ENCODE measurements at places on chromosomes 13 and 19.

GRCh38 chr13:43405457-43405856 lies 381.3 kb downstream of the ENOX1 start:
- no peak for DNase-seq

DNA sequence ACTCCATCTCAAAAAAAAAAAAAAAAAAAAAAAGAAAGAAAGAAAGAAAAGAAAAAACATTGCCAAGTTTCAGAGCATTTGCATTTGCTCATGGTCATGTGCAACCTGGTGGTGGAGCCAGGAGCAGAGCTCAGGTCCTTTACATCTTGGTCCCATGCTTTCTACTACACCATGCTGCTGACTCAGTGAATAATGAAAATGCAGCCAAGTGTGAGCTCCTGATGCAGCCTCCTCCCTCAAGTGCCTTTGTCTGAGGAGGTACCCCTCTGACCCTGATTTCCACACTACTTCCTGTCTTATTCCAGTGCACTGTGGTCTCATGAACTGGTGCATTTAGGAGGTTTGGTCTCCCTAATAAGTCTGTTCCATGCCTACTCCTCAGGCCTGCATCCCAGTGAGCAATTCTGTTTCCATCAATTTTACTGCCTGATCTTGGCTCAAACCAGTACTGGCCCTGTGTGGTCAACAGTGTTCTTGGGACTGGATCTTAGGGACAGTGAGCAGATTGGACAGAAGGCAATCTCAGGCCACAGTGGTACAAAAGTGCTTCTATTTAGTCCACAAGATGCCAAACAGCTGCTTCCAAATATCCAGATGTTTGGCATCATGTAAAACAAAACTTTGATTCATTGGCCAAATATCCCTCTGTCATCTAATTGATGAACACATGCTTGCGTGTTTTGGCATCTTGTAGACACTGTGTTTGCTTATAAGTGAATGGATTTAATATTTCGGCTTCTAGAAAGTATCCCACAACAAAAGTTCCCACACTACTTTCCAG lies 28.8 kb upstream of the LRCH1 start:
- no peak for DNase-seq

GRCh38 chr13:23146811-23147625 lies 33.8 kb upstream of the SGCG start:
- DNase-seq = no peak

DNA sequence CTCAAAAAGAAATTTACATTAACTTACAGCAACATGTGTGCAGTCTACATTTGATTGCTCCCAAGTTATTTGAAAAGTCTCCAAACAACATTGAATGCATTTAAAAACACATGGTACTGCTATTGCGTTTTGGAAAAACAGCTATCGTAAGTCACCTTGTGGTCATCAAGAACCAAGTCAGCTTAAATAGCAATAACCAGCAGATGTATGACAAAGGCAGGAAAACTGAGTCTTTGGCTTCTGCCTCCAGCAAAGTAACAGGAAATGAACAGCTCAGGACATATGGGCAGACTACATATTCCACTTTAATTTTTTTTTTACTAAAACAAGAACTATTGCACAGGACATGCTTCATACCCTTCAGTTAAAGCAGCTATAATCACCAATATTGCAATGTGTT lies 580.6 kb upstream of the SPRY2 start:
- DNase-seq = no peak

- no peak for DNase-seq
Observed at GRCh38 chr19:41928221-41928683, at the start of gene ERFL. Gene ERFL (minus strand): TSS chr19:41928449. CDS start chr19:41912919, 15,530 bp downstream.

All from stimulated activated CD8-positive, alpha-beta memory T cell treated with anti-CD3 and anti-CD28 coated beads, Interleukin-15, amount 100 ng/mL, for 48 hours (primary cell).